ENCODE measurements at places on chromosomes 4 and X.

DNA sequence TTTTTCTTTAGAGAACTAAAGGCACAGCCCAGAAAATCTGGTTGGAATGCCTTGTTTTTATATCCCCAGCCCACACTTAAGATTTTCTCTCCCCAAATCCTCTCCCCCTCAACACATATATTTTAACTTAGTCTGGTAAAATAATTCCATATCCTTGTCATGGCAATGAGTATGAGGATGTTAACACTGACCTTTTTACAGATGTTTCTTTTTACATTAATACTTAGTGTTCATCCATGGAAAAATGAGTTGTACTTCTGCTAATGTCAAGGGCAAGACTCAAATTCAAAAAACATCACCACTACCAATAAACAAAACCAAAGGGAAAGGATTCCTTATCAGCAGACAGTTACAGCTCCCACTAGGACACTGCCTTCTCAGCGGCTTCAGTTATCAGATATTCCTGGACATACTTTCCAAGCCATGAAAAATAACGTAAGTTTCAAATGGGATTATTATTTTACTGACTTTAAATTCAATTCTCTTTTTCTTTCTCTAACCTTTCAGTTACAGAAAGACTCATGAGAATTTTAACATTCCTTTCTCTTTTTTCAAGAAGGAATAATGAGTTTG is 83.3 kb downstream of the RASL11B start:
- no peak for DNase-seq

DNA sequence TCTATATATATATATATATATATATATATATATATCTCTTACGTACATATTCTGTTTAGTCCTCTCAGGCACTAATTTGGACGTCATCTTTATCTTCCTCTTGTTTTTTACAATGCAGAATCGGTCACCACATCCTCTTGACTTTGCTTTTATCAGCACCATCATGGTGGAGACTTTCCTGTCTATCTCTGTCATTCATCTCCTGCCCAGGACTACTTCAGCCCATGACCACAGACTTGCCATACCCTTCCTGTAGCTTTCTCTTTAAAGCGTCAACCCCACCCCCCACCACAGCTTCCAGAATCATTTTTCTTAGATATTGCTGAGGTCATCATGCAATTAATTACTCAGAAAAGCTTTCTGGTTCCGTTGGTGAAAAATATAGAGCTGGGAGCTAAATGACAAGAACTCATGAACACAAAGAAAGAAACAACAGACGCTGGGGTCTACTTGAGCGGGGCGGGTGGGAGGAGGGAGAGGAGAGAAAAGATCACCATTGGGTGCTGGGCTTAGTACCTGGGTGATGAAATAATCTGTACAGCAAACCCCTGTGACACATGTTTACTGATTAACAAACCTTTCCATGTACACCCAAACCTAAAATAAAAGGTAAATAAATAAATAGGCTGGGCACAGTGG is 30.5 kb upstream of the PRKX start:
- DNase-seq: no peak

- peak; percentile 48 for DNase-seq
Observed at GRCh38 chr4:2441393-2442174, 22.8 kb downstream of the CFAP99 start.

DNA sequence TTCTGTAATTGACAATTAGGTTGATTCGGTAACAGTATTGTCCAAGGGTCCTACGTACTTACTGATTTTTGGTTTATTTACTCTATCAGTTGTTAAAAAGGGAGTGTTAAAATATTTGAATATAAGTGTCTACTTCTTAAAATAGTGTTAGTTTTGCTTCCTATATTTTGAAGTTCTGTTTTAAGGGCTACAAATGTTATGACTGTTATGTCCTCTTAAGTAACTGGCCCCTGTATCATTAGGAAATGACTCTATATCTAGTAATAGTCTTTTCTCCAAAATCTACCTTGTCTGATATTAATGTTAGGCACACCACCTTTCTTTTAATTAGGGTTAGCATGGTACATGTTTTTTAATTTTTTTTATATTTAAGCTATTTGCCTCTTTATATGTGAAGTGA is 30.1 kb downstream of the ANKRD50 start:
- DNase-seq: no peak

GRCh38 chr4:144259285-144259684 is 118.8 kb upstream of the GYPA start:
- DNase-seq: no peak

GRCh38 chrX:110003167-110004156 is 548 bp downstream of the TMEM164 start:
- no peak for DNase-seq

GRCh38 chrX:317424-318067 is 1.1 kb downstream of the GTPBP6 start:
- no peak for DNase-seq

DNA sequence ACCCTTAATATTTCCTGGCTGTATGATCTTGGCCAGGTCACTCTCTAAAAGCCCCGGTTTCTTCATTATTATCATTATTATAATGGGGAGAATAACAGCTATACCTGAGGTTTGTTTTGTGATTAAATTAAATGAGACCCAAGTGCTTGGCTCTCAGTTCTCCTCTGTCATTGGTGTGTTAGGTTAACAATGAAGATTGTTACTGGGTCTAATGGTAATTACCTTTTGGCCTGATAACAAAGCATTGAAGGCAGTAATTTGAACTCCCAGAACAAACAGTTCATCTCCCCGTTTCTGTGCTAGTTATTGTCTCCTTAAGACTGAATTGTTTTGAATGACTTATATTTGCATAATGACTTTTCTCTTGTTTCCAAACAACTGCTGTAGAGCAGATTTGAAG is 6.8 kb upstream of the ANAPC4 start:
- DNase-seq: no peak

DNA sequence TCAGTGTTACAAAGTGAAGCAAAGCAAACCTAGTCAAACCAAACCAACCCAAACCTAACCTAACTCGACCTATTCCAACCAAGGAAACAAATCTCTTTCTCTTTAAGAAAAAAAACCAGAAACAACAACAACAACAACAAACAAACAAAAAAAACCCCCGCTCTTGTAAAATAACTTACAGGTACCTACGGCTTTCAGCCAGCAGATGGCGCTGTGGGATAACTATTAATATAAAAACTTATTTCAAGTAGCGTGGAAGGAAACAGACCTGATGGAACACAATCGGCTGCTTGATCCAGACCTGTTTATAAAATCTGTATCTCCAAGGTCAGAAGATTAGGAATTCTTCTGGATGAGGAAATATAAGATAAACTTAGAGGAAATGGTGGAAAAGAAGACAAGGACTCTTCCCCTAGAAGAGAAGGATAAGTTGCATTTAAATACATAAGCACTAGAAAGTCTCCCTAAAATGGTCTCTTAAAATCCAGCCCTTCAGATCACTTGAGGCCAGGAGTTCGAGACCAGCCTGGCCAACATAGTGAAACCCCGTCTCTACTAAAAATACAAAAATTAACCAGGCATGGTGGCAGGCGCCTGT is 34.4 kb upstream of the CDKL5 start:
- peak; percentile 36 for DNase-seq

DNA sequence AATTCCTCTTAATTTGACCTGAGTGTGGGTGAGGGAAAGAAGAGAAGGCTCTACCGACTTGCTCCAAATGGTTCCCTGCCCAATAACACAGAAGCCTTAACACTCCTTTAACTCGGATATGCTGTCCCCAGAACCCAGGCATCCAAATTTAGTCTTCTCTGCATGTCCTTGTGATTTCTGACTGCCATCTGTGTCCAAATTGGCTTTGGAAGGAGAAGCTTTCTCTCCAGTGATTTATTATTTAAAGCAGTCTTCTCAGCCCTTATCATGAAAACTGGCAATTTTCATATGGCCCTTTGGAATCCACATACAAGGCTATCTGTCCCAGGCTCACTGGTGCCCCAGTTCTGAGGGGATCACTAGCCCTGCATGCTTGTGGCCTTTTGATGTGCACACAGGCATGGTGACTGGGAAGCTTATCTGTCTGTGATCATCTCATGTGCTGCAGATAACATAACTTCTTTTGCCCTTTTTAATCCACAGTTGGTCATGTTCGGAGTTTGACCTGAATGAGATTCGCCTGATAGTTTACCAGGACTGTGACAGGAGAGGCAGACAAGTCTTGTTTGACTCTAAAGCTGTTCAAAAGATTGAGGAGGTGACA is 56.7 kb downstream of the FNIP2 start:
- DNase-seq: no peak

GRCh38 chrX:52923781-52924241 is 26.7 kb downstream of the FAM156B start:
- no peak for DNase-seq

GRCh38 chr4:54942721-54943120 is 182.7 kb downstream of the KDR start:
- DNase-seq: peak; percentile 4

GRCh38 chr4:176300565-176300964 is 19.2 kb upstream of the SPCS3 start:
- no peak for DNase-seq

DNA sequence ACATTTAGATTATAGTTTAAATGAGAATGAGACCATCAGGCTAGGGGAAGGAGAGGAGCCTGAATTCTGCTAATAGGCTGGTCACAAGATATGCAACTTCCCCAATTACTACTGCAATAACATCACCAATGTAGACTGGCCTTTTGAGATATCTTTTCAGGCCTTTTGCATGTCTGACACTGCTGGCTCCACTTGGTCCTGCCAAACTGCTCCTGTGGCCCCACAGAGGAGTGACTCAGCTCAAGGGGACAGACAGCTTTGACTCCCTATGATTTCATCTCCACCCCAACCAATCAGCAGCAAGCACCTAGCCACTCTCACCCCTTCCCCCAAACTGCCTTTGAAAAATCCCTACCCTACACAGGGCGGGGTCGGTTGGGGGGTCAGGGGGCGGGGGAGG is 22.8 kb downstream of the GPRIN3 start:
- no peak for DNase-seq

- DNase-seq: no peak
Observed at GRCh38 chr4:112731715-112732114, 94.8 kb downstream of the LARP7 start.

DNA sequence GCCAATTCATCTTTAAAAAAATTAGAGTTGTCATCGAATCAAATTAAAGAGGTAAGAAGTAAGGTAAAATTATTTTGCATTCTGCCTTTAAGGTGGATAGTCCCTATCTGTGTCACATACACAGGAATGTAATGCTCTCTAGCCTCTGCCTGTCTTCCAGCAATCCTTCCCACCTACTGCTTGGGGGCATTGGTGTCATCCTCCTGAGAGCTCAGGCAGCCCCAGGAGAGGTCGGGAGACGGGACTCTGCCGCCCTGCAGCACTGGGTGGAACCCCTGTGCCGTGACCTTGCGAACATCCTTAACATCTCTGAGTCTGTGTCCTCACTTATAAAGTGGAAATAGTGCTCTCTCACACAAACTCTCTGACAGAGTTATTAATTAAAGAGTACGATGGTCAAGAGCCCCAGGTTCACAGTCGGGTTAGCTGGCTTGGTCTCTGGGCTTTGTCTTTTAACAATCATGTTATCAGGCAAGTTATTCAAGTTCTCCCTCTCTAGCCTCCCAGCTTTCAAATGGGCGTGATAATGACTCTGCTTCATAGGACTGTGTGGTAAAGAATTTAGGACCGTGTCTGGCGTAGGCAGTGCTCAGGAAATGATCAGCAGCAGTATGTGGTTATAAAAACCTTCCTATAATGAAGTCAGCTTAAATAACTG is 10.2 kb downstream of the TLR3 start:
- DNase-seq: no peak
